ENCODE measurements at places on chromosomes 12 and 14.

GRCh38 chr12:93984005-93984404, 164.4 kb upstream of the PLXNC1 start:
- no peak for DNase-seq

GRCh38 chr12:3805077-3805476, 52.2 kb upstream of the CRACR2A start:
- DNase-seq, result no peak

- no peak for DNase-seq
Measured at GRCh38 chr12:53974084-53975063, at the start of gene HOTAIR. Gene HOTAIR, minus strand, starts transcription at chr12:53974954.

GRCh38 chr14:68683326-68683725, 109.5 kb downstream of the ZFP36L1 start:
- no peak for DNase-seq

DNA sequence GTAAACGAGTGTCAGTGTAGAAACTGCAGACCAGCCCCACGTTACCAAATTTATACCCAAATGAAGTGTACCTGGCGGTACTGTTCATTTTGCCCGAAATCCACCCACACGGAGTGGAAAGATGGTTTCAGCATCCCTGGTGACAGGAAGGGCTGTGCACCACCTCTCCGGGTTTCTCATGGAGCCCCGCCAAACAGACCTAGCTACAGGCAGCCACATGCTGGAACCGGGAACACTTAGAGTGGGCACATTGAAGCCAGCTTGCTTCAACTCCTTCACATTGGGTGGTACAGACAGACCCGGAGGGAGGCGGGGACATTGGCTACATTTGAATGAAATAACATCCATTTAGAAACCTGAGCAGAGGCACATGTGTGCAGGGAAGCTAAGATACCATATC, 84.4 kb downstream of the PPP2R5C start:
- DNase-seq, result no peak

DNA sequence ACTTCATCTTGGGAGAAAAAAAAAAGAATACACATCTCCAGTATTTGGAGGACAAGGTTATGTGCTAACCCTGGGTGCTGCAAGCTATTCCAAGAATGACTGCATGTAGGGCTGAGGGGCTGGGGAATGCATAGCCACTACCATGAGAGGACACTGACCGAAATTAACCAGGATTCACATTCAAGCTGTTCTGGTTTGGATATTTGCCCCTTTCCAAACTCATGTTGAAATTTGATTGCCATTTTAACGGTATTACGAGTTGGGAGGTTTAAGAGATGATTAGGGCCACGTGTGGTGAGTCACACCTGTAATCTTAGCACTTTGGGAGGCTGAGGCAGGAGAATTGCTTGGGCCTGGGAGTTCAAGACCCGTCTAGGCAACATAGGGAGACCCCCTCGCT, 18.5 kb upstream of the MARK3 start:
- DNase-seq, result no peak

DNA sequence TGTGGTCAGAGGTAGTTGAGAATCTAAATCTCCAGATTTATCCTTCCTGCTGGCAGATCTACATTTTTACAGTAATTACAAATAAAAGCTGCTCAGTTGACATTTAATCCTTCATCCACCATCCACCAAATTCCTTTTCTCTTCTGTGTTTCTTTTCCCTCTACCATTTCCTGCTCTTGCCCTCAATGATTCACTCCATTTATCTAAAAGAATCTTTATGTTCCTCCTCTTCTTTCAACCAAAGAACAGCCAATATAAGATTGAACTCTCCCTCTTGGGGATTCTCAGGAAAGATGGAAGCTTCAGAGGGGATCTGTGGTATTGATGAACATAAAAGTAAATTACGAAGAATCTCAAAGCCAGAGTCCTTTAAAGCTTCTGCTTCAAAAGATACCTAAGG, 4.4 kb downstream of the MAP4K5 start:
- DNase-seq, result no peak

- DNase-seq, result no peak
Measured at GRCh38 chr12:118061011-118061872, at the start of gene WSB2. Gene WSB2, minus strand, starts transcription at chr12:118061179. Its CDS starts 131 bp downstream, at chr12:118061048.

Data from NCI-H1417 treated with DMSO at 0.1 percent for 48 hours (cell line).